Stimulated activated CD4-positive, alpha-beta T cell treated with anti-CD3 and anti-CD28 coated beads, Interleukin-4, amount 100 ng/mL, for 1 hour (primary cell): ENCODE measurements at places on chromosomes 4 and X.

GRCh38 chrX:2474963-2475726 is 25.6 kb downstream of the DHRSX start:
- no peak for DNase-seq

DNA sequence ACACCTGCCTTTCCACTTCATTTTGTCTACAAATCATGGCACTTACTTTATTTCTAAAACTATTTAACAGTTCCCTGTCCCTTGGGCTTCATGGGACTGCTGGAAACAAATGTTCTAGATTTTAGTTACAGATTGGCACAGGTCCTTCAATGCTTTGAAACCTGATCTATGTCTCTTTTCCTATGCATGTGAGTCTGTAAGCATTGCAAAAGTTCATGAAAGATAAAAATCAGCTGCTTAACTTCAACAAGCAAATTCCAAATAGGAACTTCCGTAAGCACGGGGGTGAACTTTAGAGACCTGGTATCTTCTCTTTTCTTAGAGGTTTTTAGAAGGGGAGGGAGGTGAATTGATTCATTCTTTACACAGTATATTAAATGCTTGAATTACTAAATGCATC is 9.5 kb downstream of the LGI2 start:
- DNase-seq: no peak

DNA sequence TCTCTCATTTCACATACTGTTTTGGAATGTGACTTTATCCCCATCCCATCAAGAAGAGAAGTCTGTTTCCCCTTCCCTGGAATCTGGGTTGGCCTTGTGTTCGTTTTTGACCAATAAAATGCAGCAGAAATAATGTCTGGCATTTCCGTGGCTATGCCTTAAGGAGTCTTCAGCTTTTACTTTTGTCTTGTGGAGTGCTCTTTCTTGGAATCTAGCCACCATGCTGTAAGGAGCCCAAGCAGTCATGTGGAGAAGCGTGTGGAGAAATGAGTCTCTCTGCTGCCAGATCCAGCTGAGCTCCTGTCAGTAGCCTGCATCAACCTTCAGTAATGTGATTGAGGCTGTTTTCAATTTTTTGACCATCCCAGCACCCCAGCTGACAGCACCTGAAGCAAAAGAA is 84.4 kb upstream of the ARMCX2 start:
- DNase-seq: no peak

DNA sequence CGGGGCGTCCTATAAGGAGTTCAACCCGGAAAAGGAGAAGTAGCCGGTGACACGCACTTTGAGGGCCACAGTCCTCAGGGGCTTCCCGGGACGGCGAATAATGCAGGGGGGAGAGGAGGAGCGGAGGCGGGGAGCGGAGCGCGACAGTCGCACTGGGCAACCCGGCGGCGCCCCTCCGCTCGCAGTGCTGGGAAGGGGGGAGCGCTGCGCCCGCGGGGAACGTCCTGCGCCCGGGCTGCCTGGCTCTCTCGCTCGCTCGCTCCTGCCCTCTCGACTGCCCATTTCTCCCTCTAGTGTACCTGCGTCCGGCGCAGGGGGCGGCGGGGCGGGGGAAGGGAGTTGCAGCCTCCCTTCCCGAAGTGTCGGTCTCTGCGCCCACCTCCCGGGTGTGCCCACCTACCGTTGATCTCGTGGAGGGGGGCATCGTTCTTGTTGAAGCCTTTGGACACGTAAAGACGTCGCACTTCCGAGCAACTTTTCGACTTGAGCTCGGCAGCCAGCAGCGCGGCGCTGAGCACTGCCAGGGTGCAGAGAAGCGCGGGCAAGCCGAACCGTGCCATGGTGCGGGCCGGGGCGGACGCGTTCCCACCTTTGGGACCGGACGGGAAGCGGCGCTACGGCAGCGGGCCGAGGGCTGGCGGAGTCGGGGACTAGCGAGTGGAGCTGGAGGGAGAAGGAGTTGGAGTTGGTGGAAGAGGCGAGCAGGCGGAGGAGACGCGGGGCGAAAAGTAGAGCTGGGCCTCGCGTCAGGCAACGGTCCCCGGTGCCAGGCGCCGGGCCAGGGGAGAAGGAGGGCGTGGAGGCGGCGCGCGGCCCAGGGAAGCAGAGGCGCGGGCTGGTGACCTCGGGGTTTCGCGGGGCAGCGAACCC is 648 bp downstream of the GPC4 start:
- DNase-seq: no peak

DNA sequence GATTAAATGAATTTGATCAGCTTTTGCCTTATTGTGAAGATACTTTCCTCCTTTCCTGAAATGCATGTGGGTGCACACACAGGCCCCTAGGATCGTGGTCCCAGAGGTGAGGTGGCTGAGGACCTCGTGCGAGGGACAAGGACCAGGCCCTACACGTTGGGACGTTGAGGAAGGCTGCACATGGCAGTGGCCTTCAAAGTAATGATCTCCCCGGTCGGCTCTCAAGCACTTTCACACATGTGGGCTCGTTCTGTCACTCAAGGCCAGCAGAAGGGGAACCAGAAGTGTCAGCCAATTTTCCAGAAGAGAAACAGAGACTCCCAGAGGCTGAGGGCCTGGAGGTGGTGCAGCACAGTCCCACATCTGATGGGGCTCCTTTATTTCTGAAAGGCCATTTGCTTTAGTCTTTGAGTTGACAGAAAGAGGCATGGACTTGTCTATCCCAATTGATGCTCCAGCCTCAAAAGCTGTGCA is 196.8 kb downstream of the AFAP1 start:
- no peak for DNase-seq

- no peak for DNase-seq
These were observed 119.3 kb upstream of the AP1S2 start for GRCh38 chrX:15973946-15974345.

DNA sequence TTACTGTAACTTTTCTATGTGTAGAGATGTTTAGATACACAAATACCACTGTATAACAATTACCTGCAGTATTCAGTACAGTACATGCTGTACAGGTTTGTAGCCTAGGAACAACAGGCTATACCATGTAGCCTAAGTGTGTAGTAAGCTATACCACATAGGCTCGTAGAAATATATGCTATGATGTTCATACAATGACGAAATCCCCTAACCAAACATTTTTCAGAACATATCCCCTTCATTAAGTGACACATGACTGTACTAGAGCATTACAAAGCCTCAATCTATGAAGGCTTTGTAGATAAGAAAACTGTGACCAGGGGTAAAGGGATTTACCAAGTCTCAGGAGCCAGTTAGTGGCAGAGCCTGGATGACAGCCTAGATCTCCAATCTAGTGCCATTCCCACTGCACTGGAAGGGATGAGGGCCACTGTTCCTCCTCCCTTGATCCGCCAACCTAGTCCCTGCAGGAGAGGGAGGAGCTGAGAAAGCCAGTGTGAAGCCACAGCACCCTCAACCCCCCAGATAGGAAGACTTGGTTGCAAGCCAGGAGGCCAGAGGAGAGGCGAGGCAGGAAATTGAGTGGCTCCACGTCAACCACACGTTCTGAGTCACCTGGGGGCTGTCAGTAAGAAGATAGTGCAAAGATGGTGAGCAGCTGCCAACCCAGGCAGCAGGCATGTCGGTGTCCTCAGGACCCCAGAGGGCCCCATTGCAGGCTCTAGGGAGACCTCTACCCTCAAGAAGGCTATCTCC is 227.7 kb downstream of the BCOR start:
- peak; percentile 60 for DNase-seq
